Stimulated activated CD4-positive, alpha-beta T cell treated with anti-CD3 and anti-CD28 coated beads, Interleukin-15, amount 100 ng/mL, for 1 hour (primary cell): ENCODE measurements at places on chromosomes 5 and 9.

DNA sequence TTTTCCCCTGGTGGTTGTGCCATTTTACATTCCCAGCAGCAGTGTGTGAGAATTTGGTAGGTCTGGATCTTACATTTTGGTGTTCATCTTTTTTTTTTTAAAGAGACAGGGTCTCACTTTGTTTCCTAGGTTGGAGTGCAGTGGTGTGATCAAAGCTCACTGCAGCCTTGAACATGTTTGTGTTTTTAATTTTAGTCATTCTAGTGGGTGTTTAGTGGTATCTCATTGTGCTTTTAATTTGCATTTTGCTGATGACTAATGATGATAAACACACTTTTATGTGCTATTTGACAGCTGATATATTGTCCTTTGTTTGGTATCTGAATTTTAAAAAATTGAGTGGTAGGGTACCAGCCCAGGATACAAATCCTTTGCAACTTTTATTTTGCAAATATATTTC lies 53.4 kb upstream of the POMT1 start:
- no peak for DNase-seq

- DNase-seq: no peak
Observed at GRCh38 chr5:146710348-146710747, 168.2 kb downstream of the PPP2R2B start.

GRCh38 chr9:93155716-93156474 lies 21.8 kb upstream of the NINJ1 start:
- DNase-seq: no peak

GRCh38 chr9:70409800-70410199 lies 4.7 kb downstream of the KLF9 start:
- DNase-seq: no peak

DNA sequence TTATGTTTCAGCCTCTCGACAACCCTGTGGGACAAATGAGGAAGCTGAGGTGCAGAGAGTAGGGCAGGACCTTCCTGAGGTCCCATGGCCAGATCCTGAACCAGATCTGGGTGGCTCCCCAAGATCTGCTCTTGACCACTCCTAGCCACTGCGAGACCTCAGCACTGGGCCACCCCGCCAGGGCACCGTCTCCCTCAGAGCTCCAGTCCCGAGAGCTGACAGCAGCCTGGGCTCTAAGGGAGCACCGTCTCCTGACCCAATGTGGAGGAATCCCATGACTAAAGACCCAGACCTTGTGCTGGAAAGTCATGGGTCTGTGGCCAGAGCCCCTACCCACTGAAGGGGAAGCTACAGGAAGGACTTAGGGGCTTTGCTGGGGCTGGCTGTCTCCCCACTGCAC lies 4.5 kb upstream of the LMX1B start:
- DNase-seq: no peak

GRCh38 chr9:12922224-12922866 lies 147.5 kb downstream of the LURAP1L start:
- DNase-seq: no peak
